MG63 (cell line): ENCODE measurements at places on chromosomes 6 and 20. TPM values are rescaled to one million over a fixed set of nuclear protein-coding genes. Genes with fewer than 3 reads are reported as not detected.

DNA sequence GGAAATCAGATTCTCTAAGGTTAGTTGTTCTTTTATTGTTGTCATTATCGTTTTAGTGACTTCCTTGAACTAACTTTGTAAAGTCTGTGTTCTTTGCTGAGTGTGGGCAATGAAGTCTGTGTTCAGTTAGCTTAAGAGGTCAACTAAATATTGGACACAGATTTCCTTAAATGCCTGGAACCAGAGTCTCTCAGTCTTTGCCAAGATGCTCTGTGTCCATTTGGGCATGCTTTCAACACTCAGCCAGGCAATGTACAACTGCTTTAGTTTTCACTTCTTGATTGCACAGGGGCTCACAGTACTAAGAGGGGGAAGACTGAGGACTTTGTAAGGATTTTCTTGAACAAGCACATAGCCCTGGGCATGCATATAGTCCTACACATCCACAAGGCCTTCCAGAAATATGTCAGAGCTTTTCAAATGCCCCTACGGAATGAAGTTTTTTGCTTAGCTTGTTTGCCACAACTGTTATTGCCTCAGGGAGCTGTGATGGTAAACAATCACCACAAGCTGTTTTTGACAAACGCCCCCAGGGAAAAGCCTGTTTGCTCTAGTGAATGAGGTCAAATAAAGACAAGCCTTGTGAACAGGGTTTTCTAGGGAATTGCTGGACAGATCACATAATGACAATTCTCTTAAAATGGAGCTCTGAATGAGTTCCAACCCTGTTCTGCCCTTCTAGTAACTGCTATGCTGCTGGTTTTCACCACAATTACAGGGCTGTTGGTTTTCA lies 82.5 kb downstream of the B3GAT2 start:
- no peak for DNase-seq

DNA sequence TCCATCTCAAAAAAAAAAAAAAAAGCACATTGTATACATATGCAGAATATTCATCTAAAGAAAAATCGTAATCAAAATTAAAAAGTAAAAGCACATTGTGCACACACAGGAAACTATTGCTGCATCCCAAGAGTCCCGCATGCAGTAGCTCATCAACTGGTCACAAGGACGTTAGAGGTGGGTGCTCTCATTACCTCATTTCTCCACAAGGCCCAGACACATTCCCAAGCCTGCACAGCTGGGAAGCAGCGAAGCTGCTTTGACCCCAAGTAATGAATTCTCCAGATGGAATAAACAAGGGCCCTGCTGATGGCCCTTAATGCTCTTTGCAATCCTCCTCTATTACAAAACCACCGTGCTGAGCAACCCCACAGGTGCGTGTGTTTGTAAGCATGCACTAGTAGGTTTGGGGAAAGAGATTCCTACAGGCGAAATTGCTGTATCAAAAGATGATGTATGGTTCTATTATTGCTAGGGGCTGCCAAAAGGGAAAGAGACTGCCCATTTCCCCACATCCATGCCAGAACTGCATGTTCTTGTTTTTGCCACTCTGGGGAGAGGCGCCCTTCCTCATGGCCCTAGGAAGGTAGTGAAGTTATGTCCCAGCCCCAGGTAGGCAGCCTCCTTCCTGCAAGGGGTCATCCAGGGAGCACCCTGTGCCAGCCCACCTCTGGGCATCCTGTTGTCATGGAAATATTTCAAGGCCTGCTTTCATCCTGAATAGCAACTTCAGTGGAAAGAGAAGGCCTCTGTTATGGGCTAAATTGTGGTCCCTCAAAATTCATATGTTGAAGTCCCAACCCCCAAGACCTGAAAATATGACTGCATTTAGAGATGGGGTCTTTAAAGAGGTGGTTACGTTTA lies 34.6 kb upstream of the PTGIS start:
- DNase-seq: no peak

- peak; percentile 29 for DNase-seq
These were observed 47.6 kb upstream of the RBM24 start for GRCh38 chr6:17233531-17233930.

- no peak for DNase-seq
These were observed 125.0 kb upstream of the HDGFL1 start for GRCh38 chr6:22444330-22444729.

DNA sequence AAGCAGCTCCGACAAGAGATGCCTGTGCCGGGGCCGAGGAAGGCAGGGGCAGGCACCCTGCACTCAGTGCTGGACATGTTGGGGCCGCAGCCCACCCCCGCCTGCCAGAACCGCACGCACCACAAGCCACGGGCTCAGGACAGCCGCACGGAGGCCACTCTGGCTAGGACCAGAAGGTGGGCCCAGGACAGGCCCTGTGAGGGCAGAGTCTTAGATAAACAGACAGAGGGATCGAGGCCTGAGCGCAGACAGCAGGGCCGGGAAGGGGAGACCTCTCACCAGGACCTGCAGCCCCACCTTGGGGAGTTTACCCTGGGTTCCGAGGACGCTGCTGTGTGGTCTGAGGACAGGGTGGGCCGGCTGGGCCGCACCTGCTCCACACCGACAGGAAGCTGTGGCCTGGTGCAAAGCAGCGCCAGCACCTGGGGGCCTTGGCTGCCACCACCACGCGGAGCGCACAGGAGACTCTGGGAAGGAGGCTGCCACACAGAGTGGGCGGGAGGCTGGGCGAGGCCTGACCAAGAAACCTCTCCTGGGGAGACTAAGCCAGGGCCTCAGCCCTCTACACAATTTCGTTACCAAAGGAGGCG lies 32.0 kb downstream of the KCNQ2 start:
- no peak for DNase-seq

DNA sequence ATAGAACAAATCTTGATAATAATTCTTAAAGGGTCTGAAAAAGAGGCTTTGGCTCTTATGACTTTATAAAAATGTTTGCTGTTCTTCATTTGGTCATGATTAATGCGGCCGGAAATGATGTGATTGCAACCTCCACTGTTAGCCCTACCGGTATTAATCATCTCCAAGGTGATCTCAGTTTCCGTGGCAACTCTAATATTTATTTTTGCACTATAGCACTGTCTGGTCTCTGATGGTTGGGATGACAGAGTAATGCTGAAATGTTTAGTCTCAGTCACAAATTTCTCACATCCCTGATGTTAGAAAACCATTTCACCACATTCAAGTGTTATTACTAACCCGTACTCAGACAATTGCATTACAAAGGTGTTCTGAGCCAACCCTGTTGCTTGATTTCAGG lies 87.4 kb downstream of the TMEM200A start:
- DNase-seq: no peak

GRCh38 chr20:63323357-63323981 lies 30.5 kb downstream of the COL20A1 start:
- no peak for DNase-seq

GRCh38 chr6:128007658-128008057 lies 106.8 kb upstream of the THEMIS start:
- DNase-seq: no peak

ISM1 gene
- total RNA-seq: not detected in 2 replicates

CGA gene
- total RNA-seq: not detected in 2 replicates

HSPA12B gene
- 0.03 TPM in 1 of 2 replicates, not detected in the other for total RNA-seq

GRCh38 chr6:11804701-11805100 lies 26.1 kb upstream of the ADTRP start:
- no peak for DNase-seq

DNA sequence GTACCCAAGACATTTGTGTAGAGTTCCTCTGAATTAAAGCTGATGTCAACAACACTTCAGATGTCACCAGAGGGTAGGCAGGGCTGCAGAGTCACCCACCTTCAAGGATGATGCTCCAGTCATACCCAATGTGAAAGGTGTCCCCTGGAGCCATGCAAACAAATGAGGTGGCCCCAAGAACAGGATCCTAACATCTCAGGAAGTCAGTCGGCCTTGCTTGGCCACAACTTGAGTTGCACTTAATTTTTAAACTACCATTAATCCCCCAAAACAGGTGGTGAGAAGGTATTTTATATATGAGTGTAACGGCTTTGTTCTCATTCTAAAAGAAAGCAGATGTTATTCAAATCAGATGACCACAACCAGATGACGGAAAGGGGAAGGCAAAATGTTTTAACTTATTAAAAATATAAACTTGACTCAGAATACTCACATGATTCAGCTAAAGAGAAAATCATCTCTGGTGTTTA lies 21.1 kb upstream of the SERPINB1 start:
- DNase-seq: no peak

DEFB132 gene
- total RNA-seq: not detected in 2 replicates

DNA sequence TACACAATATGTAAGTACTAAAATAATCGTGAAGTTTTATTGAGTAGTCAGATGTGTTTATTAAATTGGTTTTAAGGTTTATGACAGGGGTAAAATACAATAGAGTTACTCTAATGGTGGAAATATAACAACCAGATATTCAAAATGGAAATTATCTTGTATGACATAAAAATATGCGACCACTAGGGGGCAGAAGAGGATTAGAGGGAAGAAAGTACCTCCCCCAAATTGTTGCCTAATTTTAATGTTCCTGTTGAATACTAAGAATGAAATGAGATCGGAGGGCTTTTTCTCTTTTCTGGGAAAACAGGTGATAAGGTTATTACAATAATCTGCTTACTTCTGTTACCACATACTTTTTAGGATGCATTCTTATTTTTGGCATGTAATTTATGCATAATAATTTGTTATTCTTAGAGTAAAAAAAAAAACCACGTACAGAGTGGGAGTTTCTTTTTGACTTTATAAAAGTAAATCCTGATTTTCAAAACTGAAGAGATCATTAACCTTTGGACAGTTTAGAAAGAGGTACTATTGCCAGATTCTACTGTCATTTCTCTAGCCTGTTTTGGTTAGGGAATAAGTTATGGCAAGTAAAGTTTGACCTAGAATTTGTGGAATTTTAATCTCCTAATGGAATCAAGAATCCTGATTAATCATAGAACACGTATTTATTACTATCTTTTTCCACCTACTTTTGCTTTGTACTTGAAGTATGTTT lies 159.2 kb downstream of the CD109 start:
- DNase-seq: no peak

GRCh38 chr20:43751167-43752050 lies 24.6 kb upstream of the GTSF1L start:
- peak; percentile 78 for DNase-seq

GRCh38 chr6:96017070-96017359 lies 1.2 kb downstream of the FUT9 start:
- DNase-seq: no peak

HLA-DMB gene
- 0.76 and 0.79 TPM in 2 replicates for total RNA-seq
